ENCODE measurements at places on chromosomes 16 and 17. TPM values are rescaled to one million over a fixed set of nuclear protein-coding genes. Genes with fewer than 3 reads are reported as not detected.

DNA sequence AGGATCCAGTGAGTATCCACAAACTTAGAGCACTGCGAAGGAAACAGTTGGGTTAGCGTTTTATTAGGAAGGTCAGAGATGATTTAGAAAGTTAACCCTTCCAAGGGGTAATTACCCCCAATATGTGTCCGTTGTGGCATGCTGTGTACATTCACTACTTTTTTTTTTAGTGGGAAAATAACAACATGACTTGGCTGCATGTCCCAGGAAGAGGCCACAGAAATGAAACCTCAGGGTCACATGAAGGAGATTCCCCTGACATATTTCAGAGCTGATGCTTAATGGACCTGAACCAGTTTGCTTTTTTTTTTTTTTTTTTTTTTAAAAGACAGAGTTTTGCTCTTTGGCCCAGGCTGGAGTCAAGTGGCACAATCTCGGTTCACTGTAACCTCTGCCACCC, 167.5 kb downstream of the PRKCA start:
- DNase-seq: no peak

DNA sequence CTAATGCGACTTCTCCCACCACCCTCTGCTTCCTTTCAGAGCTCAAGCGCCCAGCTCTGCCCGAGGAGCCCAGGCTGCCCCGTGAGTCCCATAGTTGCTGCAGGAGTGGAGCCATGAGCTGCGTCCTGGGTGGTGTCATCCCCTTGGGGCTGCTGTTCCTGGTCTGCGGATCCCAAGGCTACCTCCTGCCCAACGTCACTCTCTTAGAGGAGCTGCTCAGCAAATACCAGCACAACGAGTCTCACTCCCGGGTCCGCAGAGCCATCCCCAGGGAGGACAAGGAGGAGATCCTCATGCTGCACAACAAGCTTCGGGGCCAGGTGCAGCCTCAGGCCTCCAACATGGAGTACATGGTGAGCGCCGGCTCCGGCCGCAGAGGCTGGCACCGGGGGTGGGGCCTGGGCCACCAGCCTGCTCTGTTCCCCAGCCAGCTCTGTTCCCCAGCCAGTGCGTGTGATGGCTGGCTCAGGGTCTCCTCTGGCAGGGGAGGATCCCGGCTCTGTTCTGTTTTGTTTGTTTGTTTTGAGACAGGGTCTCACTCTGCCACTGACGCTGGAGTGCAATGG, 18.7 kb downstream of the CRISPLD2 start:
- no peak for DNase-seq

DNA sequence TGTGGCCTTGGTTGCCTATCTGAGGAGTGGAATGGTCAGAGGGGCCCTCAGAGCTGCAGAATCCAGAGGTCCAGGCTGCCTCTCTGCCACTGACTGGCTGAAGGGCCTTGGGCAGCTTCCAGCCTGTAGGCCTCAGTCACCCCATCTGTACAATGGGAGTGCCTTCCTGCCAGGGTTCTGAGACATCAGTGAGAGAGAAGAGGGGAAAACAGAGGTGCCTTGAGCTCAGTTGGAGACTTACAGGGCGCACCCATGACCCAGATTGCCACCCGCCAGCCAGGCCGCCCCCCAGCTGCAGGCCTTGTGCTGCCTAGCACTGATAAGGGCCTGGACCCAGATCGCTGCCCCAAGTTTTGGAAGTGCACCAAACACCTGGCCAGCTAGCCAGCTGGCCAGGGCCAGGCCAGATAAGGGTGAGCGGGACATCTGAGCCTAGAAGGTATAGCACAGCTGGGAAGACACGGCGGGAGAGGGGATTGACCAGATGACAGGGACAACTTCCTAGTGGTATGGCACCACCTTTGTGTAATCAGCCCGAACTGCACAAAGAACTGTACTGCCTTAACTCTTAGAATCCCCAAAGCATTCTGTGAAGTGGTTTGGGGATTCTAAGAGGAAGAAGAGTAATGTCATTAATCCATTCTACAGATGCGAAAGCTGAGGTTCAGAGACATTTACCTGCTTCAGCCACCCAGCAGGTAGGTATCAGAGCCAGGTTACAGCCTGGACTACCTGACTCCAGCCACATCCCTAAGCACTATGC, 1.4 kb downstream of the SLC4A1 start:
- no peak for DNase-seq

DNA sequence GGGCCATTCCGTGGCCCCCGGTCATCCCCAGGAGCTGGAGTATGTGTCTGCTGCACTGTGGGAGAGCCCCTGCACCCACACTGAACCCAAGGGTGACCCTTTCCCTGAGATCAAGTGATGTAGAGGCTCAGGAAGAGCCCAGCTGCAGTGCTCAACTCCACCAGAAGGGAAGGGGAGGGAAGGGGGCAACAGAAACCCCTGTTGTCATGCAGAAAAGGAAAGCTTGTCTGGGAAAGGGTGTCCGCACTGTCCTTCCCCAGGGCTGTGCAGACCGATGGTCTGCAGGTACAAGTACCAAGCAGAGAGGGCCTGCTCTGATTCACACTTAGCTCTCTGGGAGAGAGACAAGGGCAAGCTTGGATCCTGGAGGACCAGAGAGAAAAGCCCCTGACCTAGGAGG, 45.7 kb upstream of the TOB1 start:
- DNase-seq: no peak

DNA sequence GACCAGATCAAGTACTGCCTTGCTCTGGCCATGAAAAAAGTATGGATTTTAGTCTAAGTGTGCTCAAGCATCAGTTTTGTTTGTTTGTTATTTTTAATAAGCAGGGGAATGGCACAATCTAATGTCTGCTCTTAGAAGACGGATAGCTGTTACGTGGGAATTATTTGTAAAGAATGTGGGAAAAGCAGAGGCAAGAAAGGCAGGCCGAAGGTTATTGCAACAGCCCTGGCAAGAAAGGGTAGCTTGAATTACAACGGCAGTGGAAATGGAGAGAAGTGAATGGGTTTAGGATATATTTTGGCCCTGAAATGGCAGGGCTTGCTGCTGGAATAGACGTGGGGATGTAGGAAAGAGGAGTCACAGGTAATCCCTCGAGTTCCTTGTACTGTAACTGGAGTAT, 987 bp upstream of the HASPIN start:
- DNase-seq: no peak

- DNase-seq: peak; percentile 80
These were observed 8.4 kb downstream of the RARA start for GRCh38 chr17:40317345-40317873.

- no peak for DNase-seq
These were observed 32.6 kb downstream of the B4GALNT2 start for GRCh38 chr17:49165143-49165542.

- DNase-seq: no peak
These were observed at the start of gene RIPOR1 for GRCh38 chr16:67528222-67528869. Gene RIPOR1, plus strand, starts transcription at chr16:67528829. Its CDS starts 9,618 bp downstream, at chr16:67538447.

DNA sequence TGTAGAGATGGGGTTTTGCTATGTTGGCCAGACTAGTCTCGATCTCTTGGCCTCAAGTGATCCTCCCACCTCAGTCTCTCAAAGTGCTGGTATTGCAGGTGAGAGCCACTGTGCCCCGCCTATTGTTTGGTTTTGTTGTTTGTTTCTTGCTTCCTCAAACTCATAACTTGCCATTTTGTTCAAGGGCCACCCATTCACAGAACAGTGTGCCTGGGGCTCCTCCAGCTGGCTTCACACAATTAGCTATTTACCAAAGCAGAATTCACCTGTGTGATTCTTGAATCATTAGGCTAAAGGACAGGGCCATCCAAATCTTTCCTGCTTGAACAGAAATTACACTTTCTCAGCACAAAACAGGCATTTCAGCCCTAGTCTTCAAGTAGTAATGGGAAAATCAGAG, 7.2 kb downstream of the ABHD15 start:
- DNase-seq: no peak

DNA sequence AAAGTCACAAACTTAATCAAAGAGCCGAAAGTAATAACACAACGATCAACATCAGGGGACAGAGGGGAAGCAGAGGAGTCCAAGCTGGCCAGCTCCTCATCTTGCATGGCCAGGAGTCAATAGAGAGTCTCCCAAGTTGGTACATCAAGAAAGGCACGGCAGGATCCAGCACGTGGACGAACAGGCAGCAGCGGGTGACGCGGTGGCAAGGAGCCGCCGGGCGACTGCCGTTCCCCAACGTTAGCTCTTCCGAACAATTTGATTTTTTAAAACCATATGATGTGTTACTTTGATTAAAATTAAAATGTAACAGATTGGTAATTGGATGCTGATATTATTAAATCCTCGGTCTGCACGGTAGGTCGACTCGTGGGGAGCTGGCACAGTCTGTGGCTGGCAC, 81.8 kb upstream of the DOC2B start:
- DNase-seq: no peak

Gene FOXC2
- 1.1 TPM for total RNA-seq

- DNase-seq: no peak
These were observed 11.4 kb upstream of the CLDN9 start for GRCh38 chr16:3001316-3001715.

Gene HEATR9
- total RNA-seq: not detected

DNA sequence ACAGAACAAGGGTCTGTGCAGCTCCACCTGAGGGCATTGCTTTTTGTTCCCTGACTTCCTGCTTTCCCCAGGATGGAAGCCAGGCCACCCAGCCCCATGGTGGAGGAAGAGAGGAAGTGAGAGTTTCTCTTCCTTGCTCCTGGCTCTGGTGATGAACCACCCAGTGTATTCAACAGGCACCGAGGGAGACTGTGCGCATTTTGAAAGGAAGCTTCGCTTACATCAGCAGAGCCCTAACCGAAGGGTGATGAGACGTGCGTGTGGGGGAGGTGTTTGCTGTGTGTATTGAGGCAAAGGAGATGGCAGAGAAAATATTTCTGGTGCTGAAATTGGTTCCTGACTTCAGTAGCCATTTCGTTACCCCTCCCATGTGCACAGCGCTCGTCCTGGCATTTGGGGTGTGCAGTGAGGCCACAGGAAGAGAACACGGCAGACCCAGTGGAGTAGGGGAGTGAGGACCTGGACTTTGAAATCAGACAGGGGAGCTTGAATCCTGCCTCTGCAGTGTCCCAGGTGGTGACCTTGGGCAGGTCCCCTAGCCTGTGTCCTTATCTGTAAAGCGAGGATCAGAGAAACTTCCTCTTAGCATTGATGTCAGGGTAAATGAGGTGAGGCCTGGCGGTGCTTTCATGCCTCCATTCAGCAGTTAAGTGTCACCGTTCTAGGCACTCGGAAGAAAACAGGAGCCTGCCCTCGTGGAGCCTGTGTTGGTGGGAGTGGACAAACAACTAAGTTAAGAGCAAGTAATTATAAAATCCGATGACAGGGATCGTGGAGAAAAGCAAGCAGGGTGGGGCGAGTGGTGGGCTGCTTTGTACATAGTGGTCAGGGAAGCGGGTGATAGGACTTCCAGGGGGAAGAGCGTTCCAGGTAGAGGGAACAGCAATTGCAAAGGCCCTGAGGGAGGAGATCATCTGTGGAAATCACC, 7.4 kb downstream of the CMIP start:
- DNase-seq: no peak

- DNase-seq: no peak
These were observed 6.2 kb downstream of the CRISPLD2 start for GRCh38 chr16:84825896-84826557.

Gene CES1
- total RNA-seq: 4.8 TPM

- no peak for DNase-seq
These were observed 349.9 kb downstream of the SOX9 start for GRCh38 chr17:72470734-72471133.

- DNase-seq: no peak
These were observed 11.5 kb upstream of the ELAC2 start for GRCh38 chr17:13029340-13029739.

- DNase-seq: peak; percentile 90
These were observed 194.4 kb downstream of the MAP2K6 start for GRCh38 chr17:69608808-69609472.

Gene TP53TG3B
- 1.8 TPM for total RNA-seq

- no peak for DNase-seq
These were observed 1.4 kb downstream of the UBE2I start for GRCh38 chr16:1310832-1311200.

Gene CCL17
- not detected for total RNA-seq

DNA sequence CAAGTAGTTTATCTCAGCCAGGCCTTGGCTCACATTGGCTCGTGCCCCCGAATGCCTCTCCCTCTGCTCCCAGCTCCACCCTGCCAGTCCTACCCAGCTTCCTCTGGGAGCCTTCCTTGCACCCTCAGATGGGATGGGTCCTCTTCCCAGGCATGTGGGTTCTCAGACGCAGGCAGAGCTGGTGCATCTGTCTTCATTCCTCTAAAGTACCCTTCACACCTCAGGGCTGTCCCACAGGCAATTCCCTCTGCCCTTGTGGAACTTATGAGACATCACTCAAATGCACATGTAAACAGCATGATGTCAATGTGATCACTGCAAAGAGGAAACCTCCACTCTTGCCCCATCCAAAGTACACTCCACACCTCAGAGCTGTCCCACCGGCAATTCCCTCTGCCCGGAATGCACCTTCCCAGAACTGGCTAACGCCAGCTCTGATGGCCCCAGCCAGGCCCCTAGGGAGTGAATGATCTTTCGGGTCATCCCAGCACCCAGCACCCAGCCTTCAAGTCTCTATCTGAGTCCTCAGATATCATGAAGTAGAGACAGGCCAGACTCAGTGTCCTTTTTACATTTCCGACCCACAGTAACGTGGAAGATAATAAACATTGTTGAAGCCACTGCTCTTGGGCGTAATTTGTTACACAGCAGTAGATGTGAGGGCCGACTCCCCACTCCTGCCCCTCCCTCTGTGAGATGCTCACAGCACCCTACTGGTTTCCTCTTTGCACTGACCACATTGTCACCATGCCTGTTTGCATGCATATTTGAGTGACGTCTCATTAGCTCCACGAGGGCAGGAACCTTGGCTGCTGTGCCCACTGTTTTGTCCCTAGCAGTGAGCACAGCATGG, 85.4 kb downstream of the N4BP1 start:
- no peak for DNase-seq

GRCh38 chr16:74793571-74793970, 19.0 kb upstream of the FA2H start:
- no peak for DNase-seq

GRCh38 chr17:73410586-73411312, 98.9 kb upstream of the CDC42EP4 start:
- no peak for DNase-seq

- no peak for DNase-seq
These were observed 402.7 kb downstream of the CDH13 start for GRCh38 chr16:83029467-83029866.

- no peak for DNase-seq
These were observed 49.3 kb downstream of the NSRP1 start for GRCh38 chr17:30165960-30166359.

GRCh38 chr16:66911112-66911511, 7.6 kb downstream of the CDH16 start:
- no peak for DNase-seq

Gene NEUROD2
- total RNA-seq: not detected

DNA sequence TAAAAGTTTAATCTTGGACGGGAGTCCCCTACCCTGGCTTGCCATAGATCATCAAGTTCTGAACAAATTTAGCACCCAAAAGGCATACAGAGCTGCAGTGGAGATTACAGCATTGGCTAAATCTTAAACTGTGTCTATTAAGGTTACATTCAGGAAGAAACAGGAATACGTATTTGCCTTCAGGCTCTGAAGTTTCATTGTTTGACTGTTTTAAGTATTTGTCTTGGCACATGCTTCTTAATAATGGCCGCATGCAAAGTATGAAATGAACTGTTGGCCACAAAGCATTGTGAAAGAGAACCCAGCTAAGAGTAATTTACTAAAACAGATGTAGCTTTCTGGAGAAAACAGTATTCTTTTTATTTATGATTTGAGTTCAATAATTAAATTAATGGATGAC, 63.9 kb upstream of the CNEP1R1 start:
- DNase-seq: no peak

Gene TBC1D3
- 0.20 TPM for total RNA-seq

Measured in HT1080 (cell line).